ENCODE measurements at places on chromosomes 6 and 20.

- DNase-seq = peak; percentile 95
These were observed 25.0 kb downstream of the IL22RA2 start for GRCh38 chr6:137148306-137149034.

DNA sequence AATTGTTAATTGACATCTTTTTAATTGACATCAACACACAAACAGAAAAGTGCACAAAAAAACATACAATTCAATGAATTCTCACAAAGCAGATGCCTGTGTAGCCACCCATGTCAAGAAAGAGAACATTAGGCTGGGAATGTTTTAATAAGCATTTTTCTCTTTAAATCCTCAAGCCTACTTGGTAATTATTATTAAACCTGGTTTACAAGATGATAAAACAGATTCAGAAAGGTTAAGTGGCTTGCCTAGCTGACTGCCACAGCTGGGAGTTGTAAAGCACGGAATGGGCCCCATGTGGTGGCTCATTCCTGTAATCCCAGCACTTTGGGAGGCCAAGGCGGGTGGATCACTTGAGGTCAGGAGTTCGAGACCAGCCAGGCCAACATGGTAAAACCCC is 90.0 kb upstream of the AKAP12 start:
- no peak for DNase-seq

GRCh38 chr20:40682104-40682981 is 6.7 kb downstream of the MAFB start:
- DNase-seq = no peak

DNA sequence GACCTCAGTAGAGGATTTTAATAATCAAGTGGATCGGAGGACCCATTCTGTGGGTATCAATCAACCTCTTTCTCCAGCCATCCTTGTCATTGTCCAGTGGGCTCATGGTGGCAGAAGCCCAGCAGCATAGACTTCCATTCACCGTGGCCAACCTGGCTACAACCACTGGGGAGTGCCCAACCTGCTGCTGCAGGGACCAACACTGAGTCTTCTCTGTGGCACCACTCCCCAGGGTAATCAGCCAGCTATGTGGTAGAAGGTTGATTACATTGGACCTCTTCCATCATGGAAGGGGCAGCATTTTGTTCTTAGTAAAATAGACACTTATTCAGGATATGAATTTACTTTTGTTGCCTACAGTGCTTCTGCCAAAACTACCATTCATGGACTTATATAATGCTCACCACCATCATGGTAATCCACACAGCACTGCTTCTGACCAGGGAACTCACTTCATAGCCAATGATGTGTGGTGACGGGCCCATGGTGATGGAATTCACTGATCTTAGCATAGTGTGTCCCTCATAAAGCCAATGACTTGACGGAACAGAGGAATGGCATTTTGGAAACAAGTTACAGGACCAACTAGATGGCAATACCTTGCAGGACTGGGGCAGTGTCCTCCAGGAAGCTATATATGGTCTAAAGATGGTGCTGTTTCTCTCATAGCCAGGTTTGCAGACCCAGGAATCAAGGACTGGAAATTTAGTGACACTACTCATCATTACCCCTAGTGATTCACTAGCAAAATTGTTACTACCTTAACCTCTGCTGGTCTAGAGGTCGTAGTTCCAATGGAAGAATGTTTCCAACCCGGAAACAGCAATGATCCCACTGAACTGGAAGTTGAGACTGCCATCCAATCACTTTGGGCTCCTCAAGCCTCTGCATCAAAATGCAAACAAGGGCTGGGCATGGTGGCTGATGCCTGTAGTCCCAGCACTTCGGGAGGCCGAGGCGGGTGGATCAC is 7.6 kb downstream of the CD24 start:
- DNase-seq = no peak

GRCh38 chr6:46098678-46099077 is 31.1 kb upstream of the ENPP4 start:
- DNase-seq = no peak

DNA sequence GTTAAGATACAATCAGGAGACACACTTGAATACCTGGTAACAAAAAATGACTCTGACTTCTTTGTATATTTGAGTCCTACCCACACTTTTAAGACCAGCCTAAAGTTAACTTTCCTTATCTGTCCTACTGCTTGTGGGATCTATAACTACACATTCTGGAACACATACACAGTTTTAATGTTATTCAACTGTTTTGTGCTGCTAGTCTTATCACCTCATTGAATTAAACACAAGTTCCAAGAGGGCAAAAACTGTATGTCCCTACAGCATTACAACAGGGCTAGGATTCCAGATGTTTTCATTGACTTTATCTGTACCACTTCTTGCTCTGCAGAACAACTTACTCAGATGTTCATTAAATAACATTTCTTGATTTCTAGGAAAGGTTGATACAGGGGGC is 2.8 kb downstream of the HMGN3 start:
- DNase-seq = no peak

DNA sequence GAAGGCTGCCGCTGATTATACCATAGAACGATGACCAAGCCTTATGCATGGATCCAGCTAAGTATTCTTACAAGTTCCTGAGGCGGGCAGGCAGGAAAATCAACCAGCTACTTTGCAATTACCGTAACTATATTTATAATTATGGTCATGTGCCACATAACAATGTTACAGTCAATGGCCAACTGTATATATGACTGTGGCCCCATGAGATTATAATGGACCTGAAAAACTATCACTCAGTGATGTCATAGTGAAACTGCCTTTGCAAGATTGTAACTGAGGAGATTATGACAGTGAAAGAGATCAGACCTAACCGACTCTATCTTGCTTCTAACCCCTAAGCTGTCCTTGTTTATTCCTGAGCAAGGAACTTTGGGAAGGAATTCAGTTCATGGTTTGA is 33.1 kb upstream of the FAM135A start:
- DNase-seq = no peak

- no peak for DNase-seq
These were observed 540 bp upstream of the RBM24 start for GRCh38 chr6:17280552-17281090.

GRCh38 chr20:22582964-22583772 is 1.2 kb downstream of the FOXA2 start:
- no peak for DNase-seq

GRCh38 chr20:24095756-24096155 is 107.2 kb upstream of the GGTLC1 start:
- no peak for DNase-seq

DNA sequence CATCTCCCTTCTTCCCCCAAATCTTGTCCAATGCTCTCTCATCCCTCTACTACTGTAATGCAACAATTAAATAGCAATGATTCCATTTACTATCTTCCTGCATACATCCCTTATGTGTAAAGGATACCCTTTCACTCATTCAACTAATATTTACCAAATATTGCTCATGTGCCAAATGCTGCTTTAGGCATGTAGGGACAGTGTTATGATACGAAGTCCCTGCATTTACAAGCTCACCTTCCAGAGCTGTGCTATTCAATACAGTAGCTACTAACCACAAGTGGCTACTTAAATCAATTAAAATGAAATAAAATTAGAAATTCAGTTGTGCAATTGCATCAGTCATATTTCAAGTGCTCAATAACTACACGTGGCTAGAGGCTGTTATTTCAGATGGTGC is 41.1 kb downstream of the GMDS start:
- DNase-seq = no peak

- no peak for DNase-seq
These were observed 54.4 kb upstream of the PBOV1 start for GRCh38 chr6:138272533-138273315.

- DNase-seq = peak; percentile 63
These were observed 66.2 kb downstream of the ARMC2 start for GRCh38 chr6:108914235-108915022.

DNA sequence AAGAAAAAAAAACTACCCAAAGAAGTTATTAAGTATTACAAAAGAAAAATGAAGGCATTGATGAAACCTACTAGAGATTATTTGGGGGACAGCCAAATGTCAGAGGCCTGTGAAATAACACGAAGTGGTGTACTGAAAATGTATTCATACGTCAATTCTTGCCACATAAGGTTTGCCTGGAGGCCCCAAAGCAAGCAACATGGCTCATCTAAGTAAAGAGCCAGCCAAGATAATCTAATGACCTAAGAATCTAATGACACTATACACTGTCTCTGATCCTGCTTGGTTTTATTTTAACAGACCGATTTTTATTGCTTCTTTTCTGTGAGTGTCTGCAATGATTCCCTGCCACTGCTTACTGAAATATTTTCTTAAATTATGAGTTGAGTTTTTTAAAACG is 34.7 kb downstream of the FILIP1 start:
- DNase-seq = no peak

- no peak for DNase-seq
These were observed 48.6 kb upstream of the LGSN start for GRCh38 chr6:63368347-63368746.

GRCh38 chr6:56570413-56571359 is 72.0 kb downstream of the DST start:
- peak; percentile 50 for DNase-seq

- peak; percentile 69 for DNase-seq
These were observed 122.3 kb downstream of the JARID2 start for GRCh38 chr6:15368186-15368585.

DNA sequence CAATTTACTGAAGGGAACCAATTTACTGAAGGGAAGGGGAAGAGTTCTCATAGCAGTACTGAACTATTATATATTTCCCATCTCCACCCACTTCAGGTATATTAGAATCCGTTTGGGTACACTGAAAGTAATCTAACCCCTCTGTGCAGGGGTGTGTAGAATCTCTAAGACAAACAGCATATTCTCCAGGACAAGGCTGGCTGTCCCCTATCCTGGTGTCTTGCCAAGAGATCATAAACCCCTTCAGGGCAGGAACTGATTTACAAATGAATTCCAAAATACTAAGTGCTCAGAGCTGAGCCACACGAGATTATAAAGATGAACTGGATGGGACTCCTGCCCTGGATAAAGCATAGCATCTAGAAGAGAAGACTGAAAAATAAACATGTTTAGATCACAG is 9.2 kb downstream of the ASF1A start:
- DNase-seq = no peak

- DNase-seq = no peak
These were observed 1681.9 kb downstream of the HACE1 start for GRCh38 chr6:103177791-103178190.

DNA sequence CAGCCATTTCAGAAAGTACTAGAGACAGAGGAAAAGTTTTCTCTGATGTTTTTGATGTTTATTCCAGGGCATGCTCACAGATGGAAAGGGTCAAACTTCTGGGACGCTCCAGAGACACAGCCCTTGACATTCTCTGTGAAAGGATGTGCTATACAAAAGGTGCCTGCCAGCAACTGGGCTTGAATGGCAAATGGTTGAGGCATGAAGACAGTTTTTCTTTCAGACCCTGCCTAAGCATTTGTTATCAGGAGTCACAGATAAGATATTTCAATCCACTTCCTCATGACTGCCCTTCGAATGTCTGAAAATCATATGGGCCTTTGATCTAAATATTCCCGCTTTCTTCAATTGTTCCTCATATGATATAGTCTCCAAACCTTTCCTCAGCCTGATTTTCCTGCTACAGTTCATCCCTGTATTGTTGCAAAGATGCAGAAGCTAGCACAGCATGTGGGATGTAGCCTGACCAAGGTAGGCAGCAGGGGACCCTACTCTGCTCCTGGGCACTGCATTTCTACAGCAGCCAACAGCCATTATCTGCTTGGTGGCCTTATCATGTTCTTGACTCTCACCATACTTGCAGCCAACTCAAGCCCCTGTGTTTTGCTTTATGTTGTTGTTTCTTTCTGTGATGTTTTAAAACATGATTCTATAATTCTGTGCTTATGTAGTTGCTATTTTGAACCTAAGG is 14.6 kb upstream of the TXLNB start:
- no peak for DNase-seq

- no peak for DNase-seq
These were observed 175.5 kb upstream of the FOXQ1 start for GRCh38 chr6:1136415-1136774.

GRCh38 chr6:33272275-33273128 is 627 bp downstream of the RPS18 start:
- no peak for DNase-seq

DNA sequence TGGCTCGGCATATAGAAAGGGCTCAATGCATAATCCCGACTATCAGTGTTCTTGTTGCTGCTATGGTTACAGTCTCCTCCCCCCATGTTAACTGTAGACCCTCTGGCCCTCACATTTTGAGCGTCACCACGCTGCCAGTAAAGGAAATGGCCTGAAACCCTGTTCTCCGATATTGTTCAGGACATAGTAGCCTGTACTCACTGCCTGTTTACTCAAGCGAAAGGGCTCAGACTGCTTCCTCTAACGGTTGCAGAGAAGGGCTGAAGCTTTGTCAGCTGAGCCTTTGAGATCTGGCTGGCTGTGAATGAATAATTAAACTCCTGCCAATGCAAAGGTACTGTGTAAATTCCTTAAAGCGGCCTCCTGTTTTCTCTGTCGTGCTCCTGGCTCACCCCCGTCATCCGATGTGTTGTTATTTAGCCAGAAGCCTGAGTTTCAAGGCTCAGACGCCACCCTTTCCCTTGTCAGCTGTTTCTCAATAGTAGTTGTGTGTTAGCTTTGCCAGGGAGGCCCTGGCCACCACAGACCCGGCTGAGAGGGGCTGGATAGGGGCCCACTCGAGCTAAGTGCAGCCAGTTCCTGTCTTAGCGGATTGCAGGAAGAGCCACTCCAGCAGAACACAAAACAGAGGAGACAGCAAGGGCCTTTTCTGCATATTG is 31.2 kb upstream of the RALGAPA2 start:
- DNase-seq = peak; percentile 93

- no peak for DNase-seq
These were observed 32.7 kb upstream of the SAMHD1 start for GRCh38 chr20:36984257-36984638.

DNA sequence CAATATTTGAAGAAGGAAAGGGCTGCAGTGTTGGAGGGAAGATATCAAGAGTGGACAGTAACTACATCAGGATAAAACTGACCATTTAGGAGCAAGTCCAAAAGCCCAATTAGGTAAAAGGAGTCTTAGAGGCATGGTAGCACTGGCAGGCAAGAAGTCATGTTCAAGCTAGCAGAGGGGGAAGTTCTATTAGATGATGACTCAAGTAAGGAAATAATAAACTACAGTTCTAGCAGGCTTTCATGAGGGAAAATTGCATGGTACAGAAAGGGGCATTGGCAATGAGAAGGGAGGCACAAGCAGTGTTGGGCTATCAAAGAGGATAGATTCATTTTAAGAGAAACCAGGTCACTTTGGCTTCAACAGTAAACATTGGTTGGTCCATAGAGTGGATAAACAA is 156.1 kb upstream of the PTPRK start:
- DNase-seq = no peak

GRCh38 chr6:127186889-127187288 is 68.4 kb downstream of the RSPO3 start:
- peak; percentile 78 for DNase-seq

GRCh38 chr6:125481056-125481455 is 179.3 kb upstream of the HDDC2 start:
- no peak for DNase-seq

GRCh38 chr6:99548706-99549105 is 19.8 kb downstream of the CCNC start:
- no peak for DNase-seq

DNA sequence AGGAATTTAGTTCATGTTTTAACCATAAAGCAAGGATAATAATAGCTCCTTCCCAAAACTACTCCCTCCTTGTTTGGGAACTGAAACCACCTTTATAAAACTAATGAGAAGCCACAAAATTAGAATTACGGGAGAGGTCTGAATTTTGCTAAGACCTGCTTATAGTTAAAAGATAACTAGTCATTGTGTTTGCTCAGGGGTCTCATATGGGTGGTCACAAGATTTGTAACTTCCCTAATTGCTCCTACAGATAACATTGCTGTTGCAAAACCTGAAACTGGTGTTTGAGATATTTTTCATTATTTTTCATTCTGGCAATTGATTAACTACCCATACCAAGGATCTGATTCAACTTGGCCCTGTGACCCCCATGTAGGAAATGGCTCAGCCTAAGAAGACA is 154.5 kb upstream of the PLCB4 start:
- no peak for DNase-seq

Measured in NB4 (cell line).